ENCODE measurements at places on chromosomes 6 and 20.

- DNase-seq = no peak
Measured at GRCh38 chr6:158938220-158938619, 61.8 kb downstream of the RSPH3 start.

GRCh38 chr6:149454346-149454848, 30.4 kb downstream of the ZC3H12D start:
- peak; percentile 94 for DNase-seq

- DNase-seq = no peak
Measured at GRCh38 chr6:108684771-108685329, 124.1 kb downstream of the FOXO3 start.

DNA sequence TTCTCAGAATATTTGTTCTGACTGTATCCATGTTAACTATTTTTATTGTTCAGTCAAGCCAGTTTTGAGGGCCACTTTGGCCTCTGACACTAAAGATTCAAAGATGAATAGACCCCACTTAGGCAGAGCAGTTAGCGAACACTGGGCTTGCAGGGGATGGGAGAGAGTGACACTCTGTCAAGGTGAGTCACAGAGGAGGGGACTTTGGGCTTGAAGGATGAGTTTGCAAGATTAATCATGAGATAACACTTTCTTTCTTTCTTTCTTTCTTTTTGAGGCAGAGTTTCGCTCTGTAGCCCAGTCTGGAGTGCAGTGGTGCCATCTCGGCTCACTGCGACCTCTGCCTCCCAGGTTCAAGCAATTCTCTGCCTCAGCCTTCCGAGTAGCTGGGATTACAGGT, 46.4 kb downstream of the SPATA2 start:
- no peak for DNase-seq

DNA sequence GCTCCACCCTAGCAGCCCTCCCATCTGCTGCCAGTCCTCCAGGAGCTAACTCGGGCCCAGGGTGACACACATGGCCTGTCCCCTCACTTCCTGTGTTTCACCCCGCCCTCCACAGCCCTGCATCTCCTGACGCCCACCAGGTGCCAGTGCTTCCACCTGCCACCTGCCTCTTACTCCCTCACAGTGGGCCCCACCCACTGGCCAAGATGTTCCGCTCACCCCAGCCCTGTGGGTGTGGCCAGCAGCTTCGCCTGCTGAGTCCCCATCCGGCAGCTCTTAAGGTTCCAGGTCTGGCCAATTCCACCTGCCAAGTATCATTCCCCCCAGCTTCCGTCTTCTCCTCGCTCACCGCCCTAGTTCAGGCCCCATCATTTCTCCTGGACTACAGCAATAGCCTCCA, 184.1 kb downstream of the MBOAT1 start:
- DNase-seq = no peak

- DNase-seq = no peak
Measured at GRCh38 chr6:150156460-150156859, 13.6 kb downstream of the PPP1R14C start.

DNA sequence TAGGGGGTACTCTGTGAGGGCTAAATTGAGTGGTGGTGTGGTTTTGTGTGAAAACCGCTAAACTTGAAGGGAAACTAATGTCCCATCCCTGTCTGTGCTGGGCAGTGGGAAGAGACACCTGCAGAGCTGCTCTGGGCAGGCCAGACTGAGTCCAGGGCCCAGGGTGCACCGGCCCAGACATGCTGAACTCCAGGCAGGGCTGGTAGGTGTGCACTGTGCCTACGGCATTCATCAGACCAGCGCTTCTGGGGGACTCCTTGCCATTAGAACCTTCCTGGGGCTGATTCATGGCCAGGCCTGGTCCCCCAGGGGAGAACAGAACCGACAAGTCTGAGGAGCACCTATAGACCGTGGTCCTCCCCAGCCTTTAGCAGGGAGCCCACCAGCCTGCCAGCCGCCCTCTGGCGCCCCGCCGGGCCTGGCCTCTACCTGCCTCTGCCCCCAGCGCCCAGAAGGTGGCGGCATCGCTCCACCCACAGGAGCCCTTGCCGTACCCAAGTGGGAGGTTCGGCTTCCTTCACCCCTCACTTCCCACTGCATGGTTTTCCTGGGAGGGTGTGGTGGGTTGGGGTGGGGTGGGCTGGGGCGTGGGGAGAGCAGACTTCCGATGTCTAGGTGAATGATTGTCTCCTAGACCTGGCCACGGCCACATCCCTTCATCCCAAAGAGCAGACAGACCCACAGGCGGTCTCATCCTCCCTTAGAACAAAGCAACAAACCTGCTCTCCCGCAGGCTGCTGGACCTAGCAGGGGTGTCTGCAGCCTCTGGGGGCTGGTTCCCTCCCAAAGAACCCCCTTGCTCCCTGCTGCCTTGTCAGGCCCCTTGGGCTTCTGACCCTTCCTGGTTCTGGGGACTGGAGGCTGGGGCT, 15.5 kb downstream of the CCDC167 start:
- DNase-seq = no peak

DNA sequence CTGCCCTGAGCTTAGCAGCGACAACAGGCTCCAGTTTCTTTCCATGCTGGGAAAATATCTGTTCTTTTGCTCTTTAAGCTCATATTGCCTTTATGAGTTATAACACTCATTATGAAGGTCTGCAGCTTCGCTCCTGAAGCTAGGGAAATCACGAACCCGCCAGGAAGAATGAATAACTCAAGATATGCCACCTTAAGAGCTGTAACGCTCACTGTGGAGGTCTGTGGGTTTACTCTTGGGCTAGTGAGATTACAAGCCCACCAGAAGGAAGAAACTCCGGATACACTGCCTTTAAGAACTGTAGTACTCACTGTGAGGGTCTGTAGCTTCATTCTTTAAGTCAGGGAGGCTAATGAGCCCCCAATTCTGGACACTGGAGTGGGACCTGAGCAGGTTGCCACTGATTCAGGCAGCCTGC, 3.0 kb upstream of the SSR1 start:
- DNase-seq = no peak

- no peak for DNase-seq
Measured at GRCh38 chr6:156557251-156557910, 219.8 kb upstream of the ARID1B start.

GRCh38 chr20:24081077-24081476, 92.5 kb upstream of the GGTLC1 start:
- no peak for DNase-seq

DNA sequence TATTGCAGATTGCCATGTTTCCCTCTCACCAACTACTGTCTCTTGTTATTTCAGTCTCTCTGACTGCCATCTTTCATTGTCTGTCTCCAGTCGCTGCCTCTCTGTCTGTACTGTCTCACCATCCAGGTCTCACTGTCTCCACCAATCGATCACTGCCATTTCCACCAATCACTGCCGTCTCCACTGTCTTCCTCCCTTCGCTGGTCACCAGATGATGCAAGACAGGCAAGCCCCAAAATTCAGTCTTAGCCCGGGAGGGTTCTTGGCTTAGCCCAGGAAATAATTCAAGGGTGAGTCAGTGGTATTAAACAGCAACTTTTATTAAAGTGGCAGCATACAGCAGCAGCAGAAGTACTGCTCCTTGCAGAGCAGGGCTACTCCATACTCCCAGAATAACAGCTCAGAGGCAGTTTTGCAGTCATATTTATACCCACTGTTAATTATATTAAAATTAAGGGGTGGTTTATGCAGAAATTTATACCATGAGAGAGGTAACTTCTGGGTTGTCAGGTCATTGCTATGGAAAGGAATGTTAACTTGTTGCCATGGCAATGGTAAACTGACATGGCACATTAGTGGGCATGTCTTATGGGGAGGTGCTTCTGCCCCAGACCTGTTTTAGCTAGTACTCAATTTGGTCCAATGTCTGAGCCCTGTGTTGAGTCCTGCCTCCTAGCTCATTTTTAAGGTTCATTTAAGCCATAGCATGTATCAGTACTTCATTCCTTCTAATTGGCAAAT, 23.0 kb upstream of the ECHDC1 start:
- peak; percentile 69 for DNase-seq

GRCh38 chr6:143205585-143205984, 144.9 kb downstream of the AIG1 start:
- DNase-seq = no peak

GRCh38 chr6:104182811-104183210, 676.9 kb downstream of the HACE1 start:
- no peak for DNase-seq

All from right atrium auricular region (tissue), 2 donors.